ENCODE measurements at places on chromosomes 5 and 9.

DNA sequence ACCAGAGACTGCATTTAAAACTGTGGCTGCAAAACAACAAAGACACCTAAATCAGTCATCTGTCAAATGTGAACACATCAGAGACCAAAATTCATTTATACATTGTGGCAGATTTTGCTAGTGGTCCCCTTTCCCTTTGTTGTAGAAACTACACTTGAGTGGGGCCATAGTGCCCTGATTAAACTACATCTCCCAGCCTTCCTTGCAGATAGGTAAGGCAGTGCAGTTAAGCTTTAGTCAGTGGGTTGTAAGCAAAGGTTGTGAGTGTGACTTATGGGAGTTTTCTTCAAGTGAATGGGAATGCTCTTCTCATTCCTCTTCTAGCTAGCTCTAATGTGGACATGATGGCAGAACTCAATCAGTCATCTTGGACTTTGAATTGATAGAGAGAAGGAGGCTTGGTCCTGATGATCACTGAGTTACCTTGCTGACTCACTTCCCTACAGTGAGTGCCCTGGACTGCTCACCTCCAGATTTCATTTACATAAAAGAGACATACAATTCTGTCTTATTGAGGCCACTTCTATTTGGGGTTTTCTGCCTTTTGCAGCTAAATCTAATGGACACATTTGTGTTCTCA lies 35.2 kb upstream of the SPARC start:
- DNase-seq, result no peak

DNA sequence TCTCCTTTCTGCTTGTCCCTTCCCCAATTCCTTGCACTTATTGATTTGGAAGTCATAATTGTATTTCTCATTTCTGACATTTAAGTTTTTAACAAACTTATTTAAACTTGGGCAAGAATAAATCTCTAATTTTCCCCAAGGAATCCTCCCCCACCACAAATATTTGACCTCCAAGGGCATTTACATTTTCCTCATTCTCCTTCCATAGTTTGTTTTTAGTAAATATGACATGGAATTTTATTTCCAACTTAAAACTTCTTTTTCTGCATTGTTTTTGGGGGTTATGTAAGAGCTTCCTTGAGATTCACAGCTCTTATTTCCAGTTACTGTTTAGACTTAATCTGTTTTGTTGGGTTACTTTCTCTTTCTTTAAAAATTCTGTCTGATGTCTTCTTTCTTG lies 64.9 kb downstream of the ZNF618 start:
- DNase-seq, result no peak

- no peak for DNase-seq
Observed at GRCh38 chr5:176653401-176654385, 6.4 kb downstream of the TSPAN17 start.

- no peak for DNase-seq
Observed at GRCh38 chr5:40791715-40792139, 6.4 kb downstream of the PRKAA1 start.

DNA sequence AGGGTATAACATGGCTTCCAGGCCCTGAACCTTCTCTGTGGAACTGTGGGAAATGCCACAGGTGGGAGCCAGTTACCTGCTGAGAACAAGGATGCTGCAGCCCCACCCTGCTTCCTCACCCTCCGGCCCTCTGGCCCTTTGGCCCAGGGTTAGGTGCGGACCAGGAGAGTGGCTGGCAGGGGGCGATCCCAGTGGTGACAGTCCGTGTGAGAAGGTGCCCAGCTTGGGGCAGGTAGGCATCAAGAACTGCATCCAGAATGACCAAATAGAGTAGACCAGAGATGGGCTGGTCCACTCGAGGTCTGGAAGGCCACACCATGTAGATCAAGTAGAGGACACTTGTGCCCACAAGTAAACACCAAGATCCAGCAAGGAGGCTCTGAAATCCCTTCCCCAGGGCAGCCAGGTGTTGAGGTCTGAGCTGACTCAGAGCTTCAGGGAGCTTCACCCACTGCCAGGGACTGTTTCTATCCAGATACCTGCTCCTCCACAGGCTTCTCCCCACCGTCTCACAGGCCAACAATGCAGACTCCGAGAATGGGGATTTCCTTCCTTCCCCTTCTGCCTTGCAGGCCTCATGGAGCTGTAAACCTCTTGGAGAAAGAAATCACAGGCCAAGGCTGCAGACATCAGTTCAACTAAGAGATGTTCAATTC lies 61.4 kb upstream of the ZSWIM6 start:
- no peak for DNase-seq

- DNase-seq, result no peak
Observed at GRCh38 chr5:161138751-161139455, 286.9 kb upstream of the ATP10B start.

GRCh38 chr5:125483609-125484008 lies 737.2 kb upstream of the ZNF608 start:
- no peak for DNase-seq

Measured in GM20000 (cell line).